Bladder microvascular endothelial cell (primary cell): ENCODE measurements at places on chromosomes 12 and 14. TPM values are rescaled to one million over a fixed set of nuclear protein-coding genes. Genes with fewer than 3 reads are reported as not detected.

ADAMTS20 gene
- not detected in 2 replicates for total RNA-seq

RHEBL1 gene
- total RNA-seq = 1.4 and 2.6 TPM in 2 replicates

ATF7 gene
- 7.1 and 19.1 TPM in 2 replicates for total RNA-seq

TAS2R9 gene
- total RNA-seq = 0.13 TPM in 1 of 2 replicates, not detected in the other

SRRM4 gene
- total RNA-seq = not detected in 2 replicates
